Stimulated activated CD4-positive, alpha-beta T cell treated with anti-CD3 and anti-CD28 coated beads, Interleukin-1b, Interleukin-23, amount 100 ng/mL, for 1 hour (primary cell): ENCODE measurements at places on chromosomes 16 and 17.

DNA sequence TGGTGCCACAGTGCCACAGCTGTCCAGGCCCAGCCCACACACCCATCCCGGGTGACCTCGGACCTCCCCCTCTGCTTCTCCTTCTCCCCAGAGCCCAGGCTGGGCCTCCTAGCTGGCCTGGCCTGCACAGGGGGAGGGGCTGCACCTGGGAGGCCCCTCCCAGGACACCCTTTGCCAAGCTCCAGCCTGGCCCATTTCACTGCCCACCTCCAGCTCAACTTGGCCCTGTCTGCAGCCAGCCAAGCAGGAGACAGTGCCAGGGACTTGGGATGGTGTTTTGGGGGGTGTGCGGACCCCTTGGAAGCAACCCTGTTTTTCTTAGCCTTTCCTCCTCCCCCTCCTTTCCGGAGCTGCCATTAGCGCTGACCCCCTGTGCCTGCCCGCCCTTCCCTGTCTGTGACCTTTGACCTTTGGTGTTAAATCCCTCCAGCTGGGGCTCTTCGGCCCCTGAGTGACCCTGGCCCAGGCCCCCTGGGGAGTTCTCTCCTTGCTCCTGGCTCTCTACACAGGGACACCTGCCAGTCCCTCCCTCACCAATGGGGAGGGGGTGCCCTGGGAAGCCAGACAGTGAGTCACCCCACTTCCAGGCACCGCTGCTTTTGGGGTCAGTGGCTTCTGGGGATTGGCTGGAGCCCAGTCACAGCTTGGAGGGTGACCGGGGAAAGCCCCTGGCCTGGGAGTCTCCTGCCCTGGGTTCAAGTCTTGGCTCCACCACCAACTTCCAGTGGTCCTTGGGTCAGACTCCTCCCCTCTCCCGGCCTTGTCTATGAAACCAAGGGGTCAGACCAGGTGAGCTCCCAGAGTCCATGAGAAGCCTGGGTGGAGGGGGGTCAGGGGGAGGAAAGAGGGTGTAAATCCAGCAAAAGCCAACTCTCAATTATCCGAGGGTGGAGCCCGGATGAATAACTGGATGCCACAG lies 1.9 kb downstream of the GLIS2 start:
- DNase-seq, result no peak

GRCh38 chr16:68332411-68333121 lies 21.7 kb downstream of the PRMT7 start:
- no peak for DNase-seq

DNA sequence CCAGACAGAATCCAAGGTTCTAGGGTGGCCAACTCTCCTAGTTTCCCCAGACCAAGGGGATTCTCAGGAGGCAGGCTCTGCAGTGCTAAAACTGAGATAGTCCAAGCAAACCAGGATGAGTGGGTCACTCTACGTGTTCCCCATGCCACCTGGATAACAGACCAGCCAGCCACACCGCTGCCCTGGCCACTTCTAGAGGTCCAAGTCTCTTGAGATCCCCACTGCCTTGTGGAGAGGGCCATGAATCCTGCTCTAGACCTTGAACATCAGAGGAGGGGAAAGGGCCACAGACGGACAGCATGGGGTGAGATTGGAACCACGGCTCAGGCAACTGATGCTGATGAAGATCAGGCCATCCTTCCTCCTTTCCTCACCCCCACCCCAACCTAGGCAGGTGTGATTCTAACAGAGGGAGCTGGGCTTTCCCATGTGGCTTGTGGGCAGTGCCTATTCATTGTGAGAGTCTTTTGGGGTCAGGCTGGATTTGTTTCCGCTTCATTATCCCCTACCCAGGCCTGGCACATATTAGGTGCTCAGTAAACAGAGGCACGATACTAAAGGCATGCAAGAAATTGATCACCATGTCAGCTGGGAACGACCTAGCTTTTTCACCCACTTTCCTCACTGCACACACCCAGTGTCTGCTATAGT lies 16.8 kb upstream of the TVP23A start:
- DNase-seq, result no peak

DNA sequence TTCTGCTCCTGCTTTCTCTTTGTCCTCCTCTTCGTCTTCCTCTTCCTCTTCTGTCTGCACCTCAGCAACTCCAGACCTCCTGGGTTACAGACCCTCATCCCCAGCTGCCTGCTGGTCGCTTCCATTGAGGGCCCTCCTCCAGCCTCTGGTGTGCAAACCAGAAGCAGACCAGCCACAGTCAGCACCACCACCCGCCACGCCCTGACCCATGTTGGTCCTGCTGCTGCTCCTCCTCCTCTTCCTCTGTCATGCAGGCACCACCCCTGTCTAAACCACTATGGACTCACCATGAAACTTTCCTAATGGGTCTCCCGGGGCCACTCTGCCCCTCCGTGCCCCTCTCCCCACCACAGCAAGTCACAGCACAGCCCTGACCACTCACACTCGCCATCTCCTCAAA lies 11.4 kb upstream of the OGFOD3 start:
- no peak for DNase-seq

DNA sequence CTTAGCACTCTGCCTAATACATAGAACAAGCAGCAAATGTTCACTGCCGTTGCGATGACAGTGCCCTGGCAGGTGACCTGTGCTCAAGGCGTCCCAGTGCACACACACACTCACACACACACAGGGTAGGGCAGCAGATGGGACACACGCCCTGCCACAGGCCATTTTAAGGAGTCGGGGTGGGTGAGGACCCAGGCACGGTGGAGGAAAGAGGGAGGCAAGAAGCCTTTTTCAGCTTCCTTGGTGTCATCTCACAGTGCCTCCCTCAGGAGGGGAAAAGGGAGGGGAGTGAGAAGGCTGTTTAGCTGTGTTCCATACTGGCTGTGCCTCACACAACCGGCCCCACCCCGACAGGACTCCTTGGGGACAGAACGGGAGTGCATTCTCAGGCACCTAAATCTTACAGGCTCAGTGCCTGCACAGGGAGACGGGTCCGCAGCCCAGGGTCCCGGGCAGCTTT lies 1.5 kb downstream of the PITPNM3 start:
- DNase-seq, result no peak

- DNase-seq, result peak; percentile 27
Measured at GRCh38 chr17:38322156-38322779, 21.5 kb downstream of the GPR179 start.

- no peak for DNase-seq
Measured at GRCh38 chr17:38789185-38789584, 10.2 kb downstream of the PIP4K2B start.

GRCh38 chr16:62335356-62335755 lies 299.1 kb upstream of the CDH8 start:
- DNase-seq, result no peak

GRCh38 chr17:34584805-34585416 lies 5.5 kb downstream of the TMEM132E start:
- DNase-seq, result no peak

DNA sequence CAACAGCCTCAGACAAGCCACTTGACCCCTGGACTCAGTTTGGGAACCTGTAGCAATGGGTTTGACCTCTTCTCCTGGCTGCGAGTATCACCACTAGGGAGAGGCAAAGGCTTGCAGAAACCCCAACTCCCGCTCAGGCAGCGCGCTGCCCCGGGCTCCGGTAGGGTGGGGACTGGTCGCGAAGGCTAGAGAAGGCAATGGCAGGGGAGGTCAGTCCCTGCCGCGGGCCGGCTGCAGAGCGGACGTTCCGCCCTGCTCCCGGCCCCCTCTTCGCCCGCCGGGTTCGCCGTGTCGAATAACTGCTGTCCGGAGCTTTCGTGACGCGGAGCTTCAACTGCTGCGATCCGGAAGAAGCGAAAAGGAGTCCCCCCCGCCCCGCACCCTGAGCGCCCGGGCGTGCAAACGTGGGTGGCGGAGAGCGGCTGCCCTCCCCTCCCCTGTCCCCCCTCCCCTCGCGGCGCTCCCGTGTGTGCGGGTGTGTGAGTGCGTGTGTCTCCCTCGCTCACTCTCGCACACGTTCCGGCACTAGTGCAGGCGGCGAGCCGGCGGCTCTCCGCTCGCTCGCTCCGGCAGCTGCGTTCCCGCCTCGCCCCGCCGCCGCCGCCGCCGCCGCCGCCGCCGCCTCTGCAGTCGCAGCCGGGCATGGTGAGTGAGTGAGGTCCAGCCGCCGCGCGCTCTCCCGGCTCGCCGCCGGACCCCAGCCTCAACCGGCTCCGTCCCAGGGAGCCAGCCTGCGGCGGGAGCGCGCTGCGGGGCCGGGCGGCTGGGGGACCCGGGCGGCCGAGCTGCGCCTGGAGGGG lies 772 bp upstream of the SHISA6 start:
- no peak for DNase-seq

DNA sequence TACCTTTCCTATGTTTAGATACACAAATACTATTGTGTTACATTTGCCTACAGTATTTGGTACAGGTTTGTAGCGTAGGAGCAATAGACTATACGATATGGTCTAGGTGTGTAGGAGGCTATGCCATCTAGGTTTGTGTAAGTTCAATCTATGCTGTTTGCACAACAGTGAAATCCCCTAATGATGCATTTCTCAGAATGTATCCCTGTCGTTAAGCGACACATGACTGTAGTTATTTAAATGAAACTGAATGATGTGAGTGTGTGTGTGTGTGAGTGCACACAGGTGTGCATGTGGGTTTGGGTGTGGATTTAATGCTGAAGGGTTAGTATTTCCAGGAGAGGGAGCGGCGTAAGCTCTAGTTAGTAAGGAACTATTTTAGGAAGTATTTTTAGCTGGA lies 34.6 kb upstream of the SMIM36 start:
- DNase-seq, result no peak

GRCh38 chr16:50419116-50419515 lies 50.3 kb upstream of the BRD7 start:
- no peak for DNase-seq

DNA sequence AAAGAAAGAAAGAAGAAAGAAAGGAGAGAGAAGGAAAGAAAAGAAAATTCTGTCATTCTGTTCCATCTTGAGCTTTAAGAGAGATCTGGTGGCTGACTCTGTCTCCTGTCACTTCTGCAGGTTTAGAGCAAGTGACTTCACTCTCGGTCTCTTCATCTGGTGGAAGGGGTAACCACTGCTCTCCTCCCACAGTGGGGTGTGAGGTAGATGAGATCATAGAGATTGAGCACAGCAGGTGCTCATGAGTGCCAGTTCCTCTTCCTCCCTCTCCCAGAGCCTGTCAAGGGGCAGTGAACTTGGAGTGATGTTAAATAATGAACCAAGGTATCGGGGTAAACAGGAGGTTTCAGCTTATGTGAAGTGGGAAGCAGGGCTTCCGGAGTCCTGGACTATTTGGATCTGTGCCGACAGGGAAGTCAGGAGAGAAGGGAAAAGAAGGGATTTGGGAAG lies 47.7 kb downstream of the BEAN1 start:
- no peak for DNase-seq

- DNase-seq, result no peak
Measured at GRCh38 chr17:3032258-3033247, 30.9 kb downstream of the OR1D5 start.

GRCh38 chr17:51725185-51725584 lies 433.3 kb downstream of the CA10 start:
- no peak for DNase-seq

DNA sequence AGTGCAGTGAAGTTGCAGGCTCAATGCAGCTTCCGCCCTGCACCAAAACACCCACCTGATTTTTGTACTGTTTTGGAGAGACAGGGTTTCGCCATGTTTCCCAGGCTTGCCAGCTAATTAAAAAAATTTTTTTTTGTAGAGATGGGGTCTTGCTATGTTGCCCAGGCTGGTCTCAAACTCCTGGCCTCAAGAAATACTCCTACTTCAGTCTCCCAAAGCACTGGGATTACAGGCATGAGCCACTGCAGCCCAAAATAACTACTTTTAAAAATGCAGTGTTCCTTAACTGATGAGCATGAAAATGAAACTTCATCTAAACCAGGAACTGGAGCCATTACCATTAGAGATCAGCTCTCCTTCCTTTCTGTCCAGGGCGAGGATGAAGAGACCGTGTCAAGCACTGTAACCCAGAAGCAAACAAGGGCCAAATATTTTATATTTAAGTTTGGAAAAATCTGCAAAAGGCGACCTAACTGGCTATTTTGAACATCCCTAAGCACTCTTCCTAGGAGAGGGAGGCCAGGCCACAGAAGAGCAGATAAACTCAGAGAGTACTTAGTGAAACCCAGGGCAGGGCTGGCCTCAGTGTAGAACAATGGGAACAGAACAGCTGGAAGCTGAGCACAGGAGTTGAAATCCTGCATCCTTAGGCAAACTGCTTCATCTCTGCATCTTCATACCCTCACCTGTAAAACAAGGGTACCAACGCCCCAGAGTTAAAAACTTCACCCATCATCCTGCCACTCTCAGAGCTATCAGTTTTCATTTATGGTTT lies 24.0 kb downstream of the CREBBP start:
- DNase-seq, result no peak

DNA sequence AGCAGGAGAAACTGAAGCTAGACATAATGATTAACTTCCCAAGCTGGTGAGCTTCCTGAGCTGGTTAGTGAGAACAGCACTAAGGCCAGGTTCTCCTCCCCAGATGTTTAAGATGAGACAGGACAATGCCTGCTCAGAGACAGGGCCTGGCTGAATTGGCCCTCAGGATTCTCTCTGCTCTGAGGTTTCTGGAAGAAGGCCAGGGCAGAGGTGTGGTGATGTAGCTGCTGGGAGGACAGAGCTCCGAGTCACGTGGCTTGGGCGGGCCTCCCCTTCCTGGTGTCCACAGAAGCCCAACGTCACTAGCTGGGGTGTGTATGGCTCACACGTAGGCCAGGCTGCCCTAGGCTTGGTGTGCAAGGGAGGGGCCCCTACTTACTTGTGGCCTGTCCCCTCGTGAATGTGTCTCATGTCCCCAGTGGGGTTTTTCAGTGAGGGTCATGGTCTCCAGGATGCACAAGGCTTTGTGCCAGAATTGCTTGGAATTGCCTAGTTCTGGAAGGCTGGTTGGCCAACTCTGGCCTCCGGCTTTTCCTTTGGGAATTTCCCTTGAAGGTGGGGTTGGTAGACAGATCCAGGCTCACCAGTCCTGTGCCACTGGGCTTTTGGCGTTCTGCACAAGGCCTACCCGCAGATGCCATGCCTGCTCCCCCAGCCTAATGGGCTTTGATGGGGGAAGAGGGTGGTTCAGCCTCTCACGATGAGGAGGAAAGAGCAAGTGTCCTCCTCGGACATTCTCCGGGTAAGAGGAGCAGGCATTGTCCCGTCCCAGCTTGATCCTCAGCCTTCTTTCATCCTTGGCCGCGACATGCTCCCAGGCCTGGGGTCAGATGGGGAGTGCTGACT lies 3.4 kb downstream of the NOD2 start:
- DNase-seq, result no peak

GRCh38 chr16:50916040-50916439 lies 174.2 kb downstream of the CYLD start:
- no peak for DNase-seq

- DNase-seq, result no peak
Measured at GRCh38 chr17:76473541-76473985, 6.2 kb downstream of the AANAT start.

GRCh38 chr16:86572041-86572521 lies 5.5 kb downstream of the FOXC2 start:
- no peak for DNase-seq

- DNase-seq, result no peak
Measured at GRCh38 chr17:53950858-53951250, 128.1 kb downstream of the KIF2B start.
